Activated T-cell treated with anti-CD3 and anti-CD28 coated beads, Interleukin-2, amount 50 U/mL, for 1 hour (primary cell): ENCODE measurements at places on chromosomes 4 and X.

DNA sequence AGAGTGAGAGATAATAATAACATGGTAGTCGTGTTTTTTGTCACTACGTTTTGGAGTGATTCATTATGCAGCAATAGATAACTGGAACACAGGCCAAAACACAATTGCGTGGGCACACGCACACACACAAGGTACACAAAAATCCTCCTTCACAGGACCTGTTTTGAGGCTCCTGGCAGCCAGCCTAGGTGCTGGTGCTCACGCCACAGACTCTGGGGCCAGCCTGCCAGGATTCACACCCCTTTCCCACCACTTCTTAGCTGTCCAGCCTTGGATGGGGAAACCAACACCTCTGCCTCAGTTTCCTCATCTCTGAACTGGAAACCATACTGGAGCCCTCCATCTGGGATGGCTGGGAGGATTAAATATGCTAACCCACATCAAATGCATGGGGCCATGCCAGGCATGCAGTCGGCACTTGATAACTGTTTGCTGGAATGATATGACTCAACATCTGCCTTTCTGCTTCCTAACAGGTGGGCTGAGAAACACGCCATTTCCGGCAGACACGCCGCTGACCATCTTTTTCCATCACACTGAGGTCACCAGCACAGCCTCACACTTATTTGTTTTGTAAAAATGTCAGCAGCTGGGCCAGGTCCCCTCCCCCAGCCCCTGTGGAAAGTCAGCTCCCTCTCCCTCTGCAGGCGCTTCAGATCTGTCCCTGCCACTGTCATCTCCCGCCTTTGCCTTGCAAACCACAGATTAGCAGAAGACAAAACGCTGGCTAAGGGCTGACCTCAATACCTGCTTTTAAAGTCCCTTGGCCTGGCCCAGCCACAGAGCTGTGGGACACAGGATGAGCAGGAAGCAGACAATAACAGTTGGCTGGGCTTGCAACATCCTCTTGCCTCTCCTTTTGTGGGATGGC lies 237.5 kb downstream of the BCOR start:
- DNase-seq, result peak; percentile 72

DNA sequence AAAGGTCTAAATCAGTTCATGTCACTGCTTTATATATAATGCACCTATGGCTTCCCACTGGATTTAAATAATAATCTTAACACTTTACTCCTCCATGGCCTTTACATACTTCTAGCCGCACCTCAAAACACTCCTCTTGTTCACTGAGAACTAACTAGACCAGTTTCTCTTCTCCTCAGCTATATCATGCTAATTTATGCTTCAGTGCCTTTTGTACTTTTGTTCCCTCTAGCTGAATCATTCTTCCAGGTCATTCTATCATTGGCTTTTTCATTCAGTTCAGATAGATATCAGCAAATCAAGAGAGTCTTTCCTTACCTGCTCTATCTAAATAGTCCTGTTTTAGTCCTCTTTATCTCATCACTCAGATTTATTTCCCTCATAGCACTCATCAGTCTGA lies 64.2 kb downstream of the TET2 start:
- no peak for DNase-seq

- no peak for DNase-seq
Measured at GRCh38 chr4:123345137-123345934, 51.3 kb upstream of the SPRY1 start.

DNA sequence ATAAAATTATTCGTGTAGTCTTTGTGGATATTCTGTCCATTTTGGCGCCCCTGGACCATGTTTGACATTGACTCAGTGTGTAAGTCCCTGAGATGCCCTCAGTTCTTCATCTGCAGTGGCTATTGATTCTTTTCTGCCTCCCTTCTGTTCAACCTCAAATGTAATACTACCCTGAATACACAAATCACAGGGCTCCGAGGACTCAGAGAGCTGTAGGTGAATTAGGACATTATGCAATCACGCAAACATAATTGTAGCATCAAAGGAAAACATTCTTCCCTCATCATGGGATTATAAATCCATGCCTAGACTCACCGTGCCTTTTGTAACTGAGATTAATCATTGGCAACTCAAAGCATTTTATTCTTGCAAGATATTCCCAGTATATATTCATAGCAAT lies 161.4 kb upstream of the PACRGL start:
- DNase-seq, result no peak

DNA sequence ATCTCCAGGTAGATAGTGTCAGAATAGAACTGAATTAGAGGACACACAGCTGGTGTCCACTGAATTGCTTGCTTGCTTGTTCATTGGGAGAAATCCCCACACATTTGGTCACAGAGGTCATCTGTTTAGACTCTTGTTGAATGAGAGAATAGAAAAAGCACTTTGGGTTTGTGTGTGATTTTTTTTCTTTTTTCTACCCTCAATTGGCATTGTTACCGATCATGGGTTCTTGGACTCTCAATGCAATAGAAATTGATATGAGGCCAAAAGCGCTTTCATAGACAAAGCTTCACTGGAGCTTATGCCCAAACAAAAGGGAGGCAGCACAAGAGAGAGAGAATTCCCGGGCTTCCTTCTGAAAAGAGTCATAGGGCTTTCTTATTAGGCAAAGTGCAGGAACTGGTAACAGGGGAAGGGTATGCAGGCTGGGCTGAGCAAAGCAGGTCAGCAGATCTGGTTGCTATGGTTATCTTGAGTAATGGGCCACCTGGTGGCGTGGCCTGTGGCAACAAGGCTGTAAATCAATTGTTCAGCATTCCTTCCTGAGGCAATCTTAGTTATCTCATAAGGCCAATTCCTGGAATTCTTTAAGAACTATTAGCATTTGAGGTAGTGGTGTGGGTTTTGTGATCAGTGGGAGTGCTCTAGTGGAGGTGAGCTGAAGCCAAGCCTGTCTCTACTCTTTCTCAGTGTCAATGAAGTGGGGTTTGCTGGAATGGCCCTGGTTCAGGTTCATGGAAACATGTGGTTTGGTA lies 5.3 kb upstream of the GPR82 start:
- DNase-seq, result no peak

DNA sequence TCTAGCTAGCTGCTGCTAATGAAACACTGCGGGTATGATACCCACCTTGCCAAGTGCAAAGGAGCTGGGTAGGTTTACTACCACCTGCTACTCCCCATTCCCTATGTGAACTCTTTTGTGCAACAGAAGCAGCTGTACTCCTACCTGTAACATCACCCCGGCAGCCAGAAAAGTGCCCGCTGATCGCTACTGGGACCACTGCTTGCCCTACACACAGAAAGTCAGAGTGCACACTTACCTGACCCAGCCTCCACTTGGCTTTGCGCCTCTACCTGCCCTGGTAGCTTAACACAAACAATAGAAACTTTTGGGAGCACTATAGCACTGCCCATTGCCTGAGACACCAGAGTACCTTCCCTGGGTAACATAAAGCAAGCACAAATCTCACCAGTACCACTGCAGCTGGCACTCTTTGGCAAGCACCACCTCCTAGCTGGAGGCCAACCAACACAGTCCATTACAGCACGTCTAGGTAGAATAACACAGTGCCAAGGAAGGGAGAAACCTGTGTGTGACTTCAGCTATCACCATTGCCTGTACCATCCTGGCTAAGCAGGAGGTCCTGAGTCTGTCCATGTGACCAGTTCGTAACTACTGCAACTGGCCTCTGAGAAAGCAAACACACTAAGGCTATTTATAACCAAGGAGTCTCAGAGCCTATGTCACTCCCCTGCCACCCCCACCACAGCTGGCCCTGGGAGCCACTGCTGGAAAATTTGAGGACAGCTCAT lies 80.1 kb downstream of the CENPC start:
- DNase-seq, result no peak

DNA sequence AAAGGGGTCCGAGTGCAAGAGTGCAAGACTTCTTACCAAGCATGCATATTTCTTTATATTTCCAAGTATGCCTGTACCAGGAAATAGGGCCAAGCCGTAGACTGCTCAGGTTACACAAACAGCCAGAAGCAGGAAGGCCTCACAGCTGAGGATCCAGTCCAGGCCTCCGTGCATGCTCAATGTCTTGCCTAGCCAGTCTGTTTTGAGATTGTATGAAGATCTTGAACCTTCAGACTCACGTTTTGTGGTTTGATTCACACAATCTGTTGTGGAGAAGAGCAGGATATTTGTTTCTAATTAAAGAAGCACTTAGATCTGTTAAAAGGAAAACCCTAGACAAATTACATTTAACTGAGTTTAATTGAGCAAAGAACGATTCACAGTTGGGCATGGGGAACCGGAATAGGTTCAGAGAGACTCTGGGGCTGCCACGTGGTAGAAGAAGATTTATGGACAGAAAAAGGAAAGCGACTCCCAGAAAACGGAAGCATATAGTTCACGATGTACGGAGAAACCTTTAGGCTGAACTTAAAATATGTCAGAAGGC lies 1.2 kb downstream of the MGST2 start:
- no peak for DNase-seq

GRCh38 chrX:78213331-78213730 lies 73.9 kb upstream of the TAF9B start:
- no peak for DNase-seq

GRCh38 chrX:134418317-134419113 lies 41.5 kb upstream of the HPRT1 start:
- no peak for DNase-seq

DNA sequence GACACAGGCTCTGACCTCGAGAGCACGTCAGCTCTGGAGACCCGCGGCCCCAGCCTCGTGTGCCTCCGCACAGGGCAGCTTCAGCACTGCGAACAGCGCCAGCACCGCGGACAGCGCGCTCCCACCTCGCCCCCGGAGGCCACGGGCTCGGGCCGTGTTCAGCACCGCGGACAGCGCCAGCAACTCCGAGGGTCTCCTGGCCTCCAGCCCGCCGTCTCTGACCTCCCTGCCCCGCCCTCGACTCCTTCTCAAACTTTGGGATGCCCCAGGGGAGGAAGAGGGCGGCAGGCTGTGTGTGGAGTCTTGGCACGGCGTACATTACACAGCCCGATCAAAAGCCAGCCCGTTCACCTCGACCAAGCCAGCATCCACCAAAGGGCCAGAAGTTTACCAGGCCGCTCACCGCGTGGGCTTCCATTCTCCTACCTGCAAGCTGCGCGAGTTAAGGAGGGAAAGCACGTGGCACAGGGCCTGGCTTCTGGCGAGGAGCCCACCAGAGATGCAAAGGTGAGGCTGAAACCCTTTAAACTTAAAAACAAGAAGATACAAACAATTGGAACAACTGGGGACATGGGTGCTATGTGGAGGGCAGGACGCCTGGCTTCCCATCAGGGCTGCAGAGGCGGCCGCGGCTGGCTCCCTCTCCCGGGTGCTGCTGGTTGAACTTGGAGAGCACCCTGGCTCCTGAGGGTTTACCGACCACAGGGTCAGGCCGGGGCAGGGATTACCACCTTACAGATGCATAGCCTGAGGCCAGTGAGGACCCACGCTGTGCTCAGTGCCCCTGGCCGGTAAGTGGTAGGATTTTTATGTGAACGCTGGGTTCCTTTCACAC lies 4.5 kb upstream of the NKX1-1 start:
- DNase-seq, result peak; percentile 54

GRCh38 chrX:53294024-53294648 lies 12.8 kb upstream of the IQSEC2 start:
- no peak for DNase-seq

DNA sequence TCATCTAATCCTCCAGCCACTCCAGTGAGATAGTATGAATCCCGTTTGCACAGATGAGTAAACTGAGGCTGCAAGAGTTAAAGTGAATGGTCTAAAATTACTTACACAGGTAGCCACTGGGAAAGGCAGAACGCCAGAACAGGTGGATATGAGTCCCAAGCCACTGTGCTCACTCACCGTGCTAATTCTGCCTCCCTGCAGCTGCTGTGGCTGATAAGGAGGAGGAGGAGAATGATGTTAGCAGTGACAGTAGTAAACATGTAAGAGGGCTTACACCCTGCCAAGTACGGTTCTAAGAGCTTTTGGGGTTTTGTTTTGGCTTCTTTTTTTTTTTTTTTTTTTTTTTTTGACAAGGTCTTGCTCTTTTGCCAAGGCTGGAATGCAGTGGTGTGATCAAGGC lies 90.5 kb upstream of the PRPS2 start:
- DNase-seq, result no peak

GRCh38 chr4:25938787-25939186 lies 24.8 kb downstream of the SMIM20 start:
- no peak for DNase-seq

DNA sequence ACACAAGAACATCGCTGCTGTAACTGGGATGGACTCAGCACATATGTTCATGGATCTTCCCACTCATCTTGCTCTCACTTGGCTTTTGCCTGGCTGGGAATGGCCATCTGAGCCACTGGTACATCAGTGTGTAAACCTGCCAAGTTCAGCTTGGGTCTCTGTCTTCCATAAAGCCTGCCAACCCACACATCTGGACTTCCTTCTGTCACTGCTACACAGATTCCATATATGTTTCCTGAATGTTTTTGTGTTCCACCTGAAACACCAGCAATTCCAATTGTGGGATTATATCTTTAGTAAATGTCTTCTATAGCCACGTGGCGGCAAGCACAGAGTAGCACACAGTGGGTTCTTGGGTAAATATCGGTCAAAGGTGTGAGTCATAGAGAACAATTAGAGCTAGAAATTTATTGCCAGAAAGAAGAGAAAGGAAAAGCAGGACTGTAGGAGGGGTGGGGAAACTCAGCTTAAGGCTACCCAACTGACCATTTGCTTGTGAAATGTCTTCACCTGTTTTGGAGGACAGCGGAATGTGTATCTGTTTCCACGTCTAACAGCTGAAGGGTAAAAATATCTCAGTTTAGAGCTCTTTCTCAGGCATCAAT lies 125.9 kb downstream of the MFAP3L start:
- DNase-seq, result no peak

DNA sequence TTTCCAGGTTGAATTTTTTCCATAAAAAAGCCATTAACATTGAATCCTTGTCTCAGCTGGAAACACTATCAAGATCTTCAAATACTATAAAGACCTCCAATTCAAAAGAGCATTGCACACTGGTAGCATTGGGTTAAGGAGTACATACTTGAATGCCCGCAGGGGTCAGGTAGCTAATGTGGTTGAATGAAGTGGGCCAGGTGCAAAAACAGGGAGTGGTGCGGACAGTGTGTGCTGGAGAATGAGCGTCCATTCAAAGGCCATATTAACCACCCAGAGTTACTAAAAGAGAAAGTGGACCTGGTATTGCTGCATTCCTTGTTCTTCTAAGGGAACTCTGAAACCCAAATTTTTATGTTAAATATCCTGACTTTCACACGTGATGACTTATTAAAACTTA lies 91.6 kb downstream of the NYX start:
- no peak for DNase-seq

DNA sequence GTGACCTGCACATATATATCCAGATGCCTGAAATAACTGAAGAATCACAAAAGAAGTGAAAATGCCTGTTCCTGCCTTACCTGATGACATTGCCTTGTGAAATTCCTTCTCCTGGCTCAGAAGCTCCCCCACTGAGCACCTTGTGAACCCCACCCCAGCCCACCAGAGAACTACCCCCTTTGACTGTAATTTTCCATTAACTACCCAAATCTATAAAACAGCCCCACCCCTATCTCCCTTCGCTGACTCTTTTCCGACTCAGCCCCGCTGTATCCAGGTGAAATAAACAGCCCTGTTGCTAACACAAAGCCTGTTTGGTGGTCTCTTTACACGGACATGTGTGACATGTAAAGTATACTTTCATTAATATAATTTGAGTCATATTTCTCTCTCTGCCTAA lies 320.3 kb upstream of the TECRL start:
- no peak for DNase-seq
